ENCODE measurements at places on chromosomes 13 and 19.
A peak's percentile ranks its signal among the peaks of the same experiment; 100 is the strongest.

GRCh38 chr19:41527089-41527488 lies 48.9 kb upstream of the CEACAM21 start:
- DNase-seq: no peak

GRCh38 chr13:109751477-109751876 lies 34.9 kb downstream of the IRS2 start:
- DNase-seq: no peak

- peak; percentile 12 for DNase-seq
Measured at GRCh38 chr19:35236638-35237400, 8.3 kb upstream of the FAM187B start.

GRCh38 chr13:33999811-34000605 lies 182.1 kb downstream of the RFC3 start:
- DNase-seq: no peak

- DNase-seq: peak; percentile 49
Measured at GRCh38 chr19:17338433-17339078, 1.2 kb downstream of the GTPBP3 start.

DNA sequence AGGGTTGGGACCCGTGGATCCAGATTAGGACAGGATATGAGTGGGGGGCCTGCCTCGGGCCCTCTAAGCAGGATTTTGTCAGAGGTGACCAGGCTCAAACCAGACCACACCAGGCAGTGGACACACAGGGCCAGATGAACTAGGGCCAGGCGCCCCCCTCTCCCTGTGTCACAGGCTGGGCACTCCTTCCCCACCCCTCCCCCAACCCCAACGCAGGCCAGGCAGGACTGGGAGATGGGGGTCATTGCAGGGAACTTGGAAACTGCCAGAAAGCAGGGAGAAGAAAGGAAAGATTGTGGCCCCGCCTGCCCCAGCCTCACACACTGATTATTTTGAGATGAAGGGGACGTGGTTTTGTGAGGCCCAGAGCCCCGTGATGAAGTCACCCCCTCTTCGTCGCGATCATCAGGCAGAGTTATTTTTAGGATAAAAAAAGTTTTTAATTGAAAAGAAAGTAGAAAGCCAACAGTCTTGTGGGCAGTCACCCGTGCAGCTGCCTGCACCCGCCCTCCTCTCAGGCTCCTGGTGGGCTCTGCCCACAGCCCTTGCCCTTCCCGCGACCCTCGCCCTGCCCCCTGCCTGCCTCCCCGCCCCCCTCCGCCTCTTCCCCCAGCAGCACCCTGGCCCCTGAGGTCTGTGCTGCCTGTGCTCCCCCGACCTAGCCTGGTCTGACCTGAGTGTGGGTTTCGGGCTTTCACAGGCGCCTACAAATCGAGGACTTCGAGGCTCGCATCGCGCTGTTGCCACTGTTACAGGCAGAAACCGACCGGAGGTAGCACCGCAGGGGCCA lies 1.9 kb upstream of the YJEFN3 start:
- no peak for DNase-seq

GRCh38 chr13:27933580-27934328 lies 14.0 kb downstream of the PDX1 start:
- no peak for DNase-seq

DNA sequence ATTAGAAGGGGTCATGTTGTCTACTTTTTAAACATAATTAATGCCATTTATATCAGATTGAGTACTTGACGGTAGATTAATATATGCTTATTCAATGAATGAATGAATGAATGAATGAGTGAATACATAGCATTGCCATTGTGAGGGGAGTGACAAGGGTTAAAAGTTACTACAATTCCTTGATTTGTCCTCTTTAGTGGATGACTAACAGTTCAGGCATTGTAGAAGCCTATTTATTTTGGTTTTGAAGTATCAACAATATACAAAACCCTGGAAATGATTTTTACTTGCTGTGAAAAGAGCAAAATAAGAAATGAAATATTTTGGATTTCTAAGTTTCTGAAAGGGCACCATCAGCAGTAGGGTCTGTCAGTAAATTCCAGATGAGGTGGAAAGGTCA lies 122.7 kb downstream of the CYSLTR2 start:
- no peak for DNase-seq

DNA sequence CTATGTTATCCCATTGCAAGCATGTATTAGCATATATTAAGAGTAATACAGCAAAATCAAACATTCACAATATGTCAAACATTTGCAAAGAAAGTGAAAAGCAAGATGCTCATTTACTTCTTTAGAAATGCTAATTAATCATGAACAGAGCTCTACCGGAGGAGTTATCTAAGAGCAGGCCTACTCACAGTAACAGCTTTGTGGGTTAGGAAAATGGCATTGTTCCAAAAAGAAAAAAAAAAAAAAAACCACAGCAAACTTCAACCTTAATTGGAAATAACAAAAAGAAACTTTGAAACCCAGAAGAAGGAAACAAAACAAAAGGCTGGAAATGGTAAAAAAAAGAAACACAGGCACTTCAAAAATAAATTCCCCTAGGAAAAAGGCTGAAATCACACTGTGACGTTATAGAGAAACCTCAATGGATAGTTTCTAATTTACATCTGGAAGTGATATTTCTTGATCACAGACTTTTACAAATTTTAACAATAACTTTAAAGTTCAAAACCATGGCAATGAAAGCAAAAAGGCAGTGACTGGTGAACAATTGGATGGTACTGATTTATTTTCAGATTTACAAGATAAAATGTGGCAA lies 1236.8 kb upstream of the SPRY2 start:
- no peak for DNase-seq

GRCh38 chr13:20407759-20408158 lies 117.9 kb downstream of the CRYL1 start:
- DNase-seq: no peak

DNA sequence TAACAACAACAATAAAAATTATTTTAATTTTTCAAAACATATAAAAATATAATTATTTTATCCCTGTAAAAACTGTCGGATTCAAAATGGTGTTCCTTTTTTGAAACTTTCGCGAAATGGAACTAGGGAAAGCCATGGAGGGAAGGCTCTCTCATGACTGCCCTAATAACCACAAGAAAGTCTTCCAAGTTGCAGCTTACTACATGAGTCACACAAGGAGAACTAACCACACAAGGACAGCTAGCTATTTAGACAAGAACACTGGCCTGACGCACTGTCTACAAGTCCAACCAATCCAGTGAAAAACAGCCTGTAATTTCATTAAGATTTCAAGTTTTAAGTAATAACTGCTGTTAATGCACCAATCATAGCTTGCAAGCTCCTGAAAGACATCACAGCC lies 319.2 kb upstream of the PCDH9 start:
- no peak for DNase-seq

GRCh38 chr13:44927968-44928367 lies 61.3 kb downstream of the NUFIP1 start:
- no peak for DNase-seq

DNA sequence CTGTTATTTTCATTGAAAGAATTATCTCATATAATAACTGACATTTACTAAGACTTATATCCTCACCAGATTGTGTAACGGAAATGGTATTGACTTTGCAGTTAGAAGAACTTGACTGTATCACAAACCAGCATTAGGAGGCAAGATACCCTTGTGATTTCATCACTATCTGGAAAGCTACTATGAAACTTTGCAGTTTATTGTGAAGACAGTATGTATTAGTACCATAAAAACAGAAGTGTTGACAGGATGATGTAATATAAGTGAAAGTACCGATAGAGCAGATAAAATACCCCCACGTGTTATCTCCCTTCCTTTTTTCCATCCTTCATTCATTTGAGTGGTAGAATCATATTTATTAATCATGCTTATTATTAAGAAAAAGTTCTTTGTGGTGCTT lies 365.7 kb upstream of the KLHL1 start:
- no peak for DNase-seq

- DNase-seq: no peak
Measured at GRCh38 chr19:45340232-45340898, at the start of gene KLC3. Gene KLC3, plus strand, starts transcription at chr19:45340750. Its CDS starts 4,792 bp downstream, at chr19:45345542.

- no peak for DNase-seq
Measured at GRCh38 chr19:2188708-2189385, 25.1 kb downstream of the DOT1L start.
